ENCODE measurements at places on chromosomes 2 and 18. TPM values are rescaled to one million over a fixed set of nuclear protein-coding genes. Genes with fewer than 3 reads are reported as not detected.

PAIP2B gene
- 0.62 TPM for total RNA-seq

LYG2 gene
- total RNA-seq, result not detected

ACVR1C gene
- not detected for total RNA-seq

NTSR2 gene
- not detected for total RNA-seq

GKN2 gene
- total RNA-seq, result not detected

TGFA gene
- total RNA-seq, result 0.12 TPM

SALL3 gene
- total RNA-seq, result not detected

CNTNAP5 gene
- total RNA-seq, result not detected

IL1R1 gene
- total RNA-seq, result 5.5 TPM

CERKL gene
- not detected for total RNA-seq

STON1 gene
- total RNA-seq, result 12.0 TPM

ABCG8 gene
- not detected for total RNA-seq

NT5DC4 gene
- not detected for total RNA-seq

PLCD4 gene
- 3.1 TPM for total RNA-seq

MYL1 gene
- not detected for total RNA-seq

MEP1B gene
- total RNA-seq, result not detected

REEP1 gene
- 0.53 TPM for total RNA-seq

IL1RL1 gene
- total RNA-seq, result 44.0 TPM

SSB gene
- 124 TPM for total RNA-seq

SETBP1 gene
- 4.2 TPM for total RNA-seq

MAP3K2 gene
- total RNA-seq, result 25.7 TPM

LOXHD1 gene
- not detected for total RNA-seq

NMUR1 gene
- total RNA-seq, result not detected

CRYGD gene
- not detected for total RNA-seq

BCL11A gene
- 0.92 TPM for total RNA-seq

CTAGE1 gene
- not detected for total RNA-seq

NPAS2 gene
- total RNA-seq, result 34.4 TPM

CXCR1 gene
- not detected for total RNA-seq

ACVR1 gene
- 33.6 TPM for total RNA-seq

GPR35 gene
- 0.33 TPM for total RNA-seq

VRK2 gene
- 42.0 TPM for total RNA-seq

ANKRD62 gene
- not detected for total RNA-seq

SPHKAP gene
- total RNA-seq, result not detected

CRYGC gene
- not detected for total RNA-seq

PKDCC gene
- 6.9 TPM for total RNA-seq

SPAST gene
- 24.9 TPM for total RNA-seq

TRAK2 gene
- total RNA-seq, result 38.5 TPM

CHRNG gene
- not detected for total RNA-seq

GREB1 gene
- total RNA-seq, result 0.23 TPM

APOB gene
- 0.25 TPM for total RNA-seq

C2orf15 gene
- not detected for total RNA-seq

ELOA2 gene
- total RNA-seq, result not detected

ITGB6 gene
- total RNA-seq, result not detected

CPO gene
- total RNA-seq, result not detected
